CD8-positive, alpha-beta memory T cell (primary cell): ENCODE measurements at places on chromosomes 1 and 21. TPM values are rescaled to one million over a fixed set of nuclear protein-coding genes. Genes with fewer than 3 reads are reported as not detected.
A peak's percentile ranks its signal among the peaks of the same experiment; 100 is the strongest.

Gene GIPC2
- total RNA-seq: 0.35 TPM

Gene S100A11
- 262 TPM for total RNA-seq

Gene SYT2
- not detected for total RNA-seq

Gene GPR25
- 0.18 TPM for total RNA-seq

Gene KHDRBS1
- 210 TPM for total RNA-seq

Gene HEYL
- total RNA-seq: 0.09 TPM

Gene TDRD10
- not detected for total RNA-seq

Gene TTLL7
- 0.97 TPM for total RNA-seq

Gene ITLN1
- not detected for total RNA-seq

Gene ZYG11A
- total RNA-seq: 0.07 TPM

Gene TNNI3K
- total RNA-seq: not detected

Gene S100A1
- not detected for total RNA-seq

Gene C1orf210
- total RNA-seq: not detected

Gene AK5
- total RNA-seq: 1.1 TPM

Gene TNFRSF9
- 279 TPM for total RNA-seq

Gene CYYR1
- total RNA-seq: not detected

Gene FMO2
- total RNA-seq: not detected

Gene IL22RA1
- not detected for total RNA-seq

Gene TMEM52
- 0.94 TPM for total RNA-seq

DNA sequence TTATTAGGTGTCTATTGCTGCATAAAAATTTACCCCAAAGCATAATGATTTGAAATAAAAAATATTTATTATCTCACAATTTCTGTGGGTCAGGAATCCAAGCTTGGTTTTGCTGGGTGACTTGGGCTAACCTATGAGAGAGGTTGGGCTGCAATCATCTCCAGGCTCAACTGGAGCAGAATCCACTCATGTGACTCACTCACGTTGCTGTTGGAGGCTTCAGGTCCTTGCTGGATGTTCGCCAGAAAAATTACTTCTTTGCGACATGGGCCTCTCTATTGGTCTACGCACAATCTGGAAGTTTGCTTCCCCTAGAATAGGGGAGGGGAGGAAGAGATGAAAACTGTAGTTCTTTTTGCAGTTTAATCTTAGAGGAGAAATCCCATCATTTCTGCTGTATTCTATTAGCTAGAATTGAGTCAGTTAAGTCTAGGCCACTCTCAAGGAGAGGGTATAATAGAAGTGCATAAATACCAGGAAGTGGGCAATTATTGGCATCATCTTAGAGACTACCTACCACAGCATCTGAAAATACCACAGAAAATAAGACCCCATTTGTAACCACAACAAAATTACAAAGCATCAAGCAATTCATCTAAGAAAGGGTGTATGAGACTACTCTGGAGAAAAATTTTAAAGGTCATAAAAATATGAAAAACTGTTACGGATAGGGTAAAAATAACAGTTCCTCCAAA is 5.7 kb upstream of the FASLG start:
- no peak for DNase-seq

- DNase-seq: no peak
Measured at GRCh38 chr1:210384625-210385024, 55.9 kb downstream of the HHAT start.

GRCh38 chr1:94858276-94858675 is 38.1 kb downstream of the SLC44A3 start:
- no peak for DNase-seq

DNA sequence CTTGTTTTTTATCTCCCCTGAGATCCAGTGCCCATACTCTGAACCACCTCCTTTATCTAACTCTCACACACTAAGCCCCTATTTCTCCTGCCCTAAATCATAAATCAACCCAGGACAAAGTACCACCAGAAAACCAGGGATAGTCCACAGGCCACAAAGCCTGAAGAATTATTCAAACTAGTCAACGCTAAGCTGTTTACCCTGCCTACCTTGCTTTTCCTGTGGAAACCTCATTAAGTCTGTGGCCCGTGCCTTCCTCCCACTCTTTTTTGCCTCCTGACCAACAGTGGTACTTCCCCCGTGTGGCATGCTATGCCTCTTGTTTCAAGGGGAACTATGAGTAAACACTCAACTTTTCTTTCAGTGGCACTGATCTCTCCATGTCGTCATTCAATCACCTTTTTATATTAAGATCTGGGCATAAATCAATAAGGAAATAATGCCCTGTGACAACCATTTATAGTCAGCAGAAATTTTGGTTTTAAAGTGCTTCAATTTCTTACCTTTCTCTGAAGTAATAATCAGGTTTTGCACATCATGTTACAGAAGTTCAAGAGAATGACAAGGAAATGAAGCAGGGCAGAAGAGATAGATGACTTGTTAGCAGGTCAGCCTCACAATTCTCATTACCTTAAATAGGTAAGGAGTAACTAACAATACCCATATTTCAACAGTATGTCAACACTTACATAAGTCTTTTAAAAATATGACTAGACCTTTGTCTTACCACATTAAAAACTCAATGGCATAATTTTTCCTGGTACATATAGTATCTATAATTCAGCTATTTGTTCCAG is 32.1 kb downstream of the EYA3 start:
- DNase-seq: peak; percentile 17

- DNase-seq: no peak
Measured at GRCh38 chr1:217153361-217153760, 430.1 kb upstream of the ESRRG start.

GRCh38 chr1:231272173-231272572 is 31.2 kb downstream of the GNPAT start:
- DNase-seq: no peak

GRCh38 chr1:63027176-63027575 is 243.2 kb downstream of the ATG4C start:
- no peak for DNase-seq

DNA sequence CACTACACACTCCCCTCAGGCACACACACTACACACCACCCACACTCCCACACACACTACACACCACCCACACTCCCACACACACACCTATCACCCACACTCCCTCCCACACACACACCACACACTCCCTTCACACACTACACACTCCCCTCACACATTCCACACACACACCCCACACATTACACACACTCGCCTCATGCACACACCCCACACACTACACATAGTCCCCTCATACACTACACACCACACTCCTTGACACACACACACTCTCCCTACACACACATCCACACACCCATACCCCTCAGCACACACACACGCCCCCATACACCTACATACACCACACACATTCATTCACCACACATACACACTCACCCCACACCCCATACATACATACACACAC is 31.0 kb upstream of the SELENON start:
- DNase-seq: no peak

DNA sequence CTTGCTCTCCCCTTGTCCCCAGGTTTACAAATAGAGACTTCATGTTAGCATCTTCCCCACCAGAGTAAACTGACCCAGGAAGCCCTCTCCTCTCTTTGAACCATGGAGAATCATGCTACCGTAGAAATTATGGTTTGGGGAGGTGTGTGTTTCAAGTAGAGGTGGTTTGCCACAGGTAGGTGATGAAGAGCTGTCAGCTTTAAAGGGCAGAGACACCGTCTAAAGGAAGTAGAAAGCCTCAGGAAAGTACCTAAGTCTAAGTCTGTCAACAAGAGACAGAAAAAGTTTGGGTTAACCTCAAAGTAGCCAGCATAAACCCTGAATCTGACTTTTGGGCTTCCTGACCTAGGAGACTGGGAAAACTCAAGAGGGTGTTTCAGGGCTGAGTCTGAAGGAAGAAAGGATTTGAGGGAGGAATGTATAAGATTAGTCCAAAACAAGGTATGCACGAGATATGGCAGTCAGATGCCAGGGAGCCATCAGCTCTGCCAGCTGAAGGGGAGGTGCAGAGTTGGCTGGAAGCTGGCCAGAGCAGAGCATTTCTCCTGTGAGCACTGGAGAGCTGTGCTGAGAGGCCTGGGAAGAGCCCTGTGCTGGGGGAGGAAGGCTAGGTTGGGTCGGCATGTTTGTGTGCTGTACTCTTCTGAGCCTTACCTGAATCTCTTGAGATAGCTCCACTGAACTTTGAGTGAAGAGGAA is 14.3 kb downstream of the ADAMTSL4 start:
- peak; percentile 84 for DNase-seq

GRCh38 chr1:41504114-41505035 is 19.9 kb upstream of the EDN2 start:
- no peak for DNase-seq

DNA sequence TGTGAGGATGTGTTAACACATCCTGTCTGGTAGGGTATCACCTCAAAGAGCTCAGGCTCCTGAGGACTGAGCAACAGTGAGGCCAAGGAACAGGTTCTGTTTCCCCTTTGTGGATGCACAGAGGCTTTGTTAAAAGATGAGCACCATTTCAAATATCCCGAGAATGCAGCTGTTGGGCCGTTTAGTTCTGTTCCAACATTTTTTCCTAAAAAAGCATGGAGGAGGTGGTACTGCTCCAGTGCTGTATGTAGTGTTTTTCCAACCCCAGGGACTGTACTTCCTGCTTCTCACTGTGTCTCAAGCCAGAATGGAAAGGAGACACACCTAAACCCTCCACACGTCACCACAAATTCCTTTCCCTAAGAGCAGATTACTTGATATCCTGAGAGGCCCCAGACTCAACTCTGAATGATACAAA is 53.8 kb upstream of the BCL10 start:
- no peak for DNase-seq

- DNase-seq: no peak
Measured at GRCh38 chr21:32682696-32683474, 44.9 kb downstream of the SYNJ1 start.

DNA sequence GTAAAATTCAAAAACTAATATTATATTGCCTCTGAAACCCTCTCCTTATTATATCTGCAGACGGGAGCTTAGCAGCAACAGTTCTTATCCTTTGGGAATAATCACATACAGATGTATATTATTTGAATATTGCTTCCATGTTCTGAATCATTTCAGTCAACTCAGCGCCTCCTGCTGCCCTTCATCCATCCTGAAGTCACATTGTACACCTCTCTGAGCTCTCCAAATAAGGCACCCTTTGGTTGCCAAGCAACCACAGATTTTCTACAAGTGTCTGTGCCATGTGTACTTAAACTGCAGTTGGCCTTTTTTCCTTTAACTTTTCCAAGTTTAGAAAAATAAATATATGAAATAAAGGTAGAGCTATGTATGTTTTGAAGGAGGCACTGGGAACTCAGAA is 384.3 kb downstream of the LRRIQ3 start:
- no peak for DNase-seq

GRCh38 chr21:46188226-46189212 is 4.3 kb upstream of the SPATC1L start:
- DNase-seq: peak; percentile 22

GRCh38 chr1:55010887-55011217 is 12.1 kb downstream of the BSND start:
- no peak for DNase-seq

DNA sequence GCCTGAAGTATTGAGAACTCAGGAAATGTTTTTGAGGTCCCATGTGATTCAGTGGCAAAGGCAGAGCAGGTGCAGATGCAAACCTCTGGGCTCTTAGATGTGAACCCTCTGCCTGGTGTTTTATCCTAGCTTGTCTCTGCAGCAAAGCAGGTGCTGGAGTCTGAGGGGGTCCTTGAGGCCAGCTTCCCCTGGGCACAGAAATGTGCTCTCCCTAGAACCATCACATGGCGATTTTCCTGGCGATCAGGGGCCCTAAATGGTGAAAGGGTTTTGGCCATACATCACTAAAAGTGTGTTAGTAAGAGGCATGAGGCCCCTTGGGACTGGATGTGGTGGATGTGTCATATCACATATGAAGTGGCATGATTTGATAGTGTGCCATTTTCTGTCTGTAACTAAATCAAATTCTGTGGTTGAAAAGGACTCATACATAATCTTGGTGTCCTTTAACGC is 144.8 kb downstream of the ST6GALNAC3 start:
- DNase-seq: no peak

GRCh38 chr1:166064313-166064926 is 102.4 kb downstream of the FAM78B start:
- no peak for DNase-seq
